ENCODE measurements at places on chromosomes 6 and 20.
A peak's percentile ranks its signal among the peaks of the same experiment; 100 is the strongest.

DNA sequence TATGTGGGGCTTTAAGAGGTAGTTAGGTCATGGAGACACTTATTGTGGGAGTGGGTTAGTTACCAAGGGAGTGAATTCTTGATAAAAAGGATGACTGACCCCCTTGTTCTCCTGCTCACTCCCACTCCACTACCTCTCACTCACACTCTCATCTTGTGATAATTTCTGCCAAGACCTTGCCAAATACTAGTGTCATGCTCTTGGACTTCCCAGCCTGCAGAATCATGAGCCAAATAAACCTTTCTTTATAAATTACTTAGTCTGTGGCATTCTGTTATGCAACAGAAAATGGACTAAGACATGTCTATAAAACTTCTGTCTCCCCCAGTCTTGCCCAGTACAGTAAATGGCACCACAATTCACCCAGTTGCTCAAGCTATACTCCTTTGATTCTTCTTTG lies 93.3 kb downstream of the COL21A1 start:
- DNase-seq: no peak

GRCh38 chr20:49483696-49484123 lies 1.2 kb upstream of the KCNB1 start:
- DNase-seq: no peak

DNA sequence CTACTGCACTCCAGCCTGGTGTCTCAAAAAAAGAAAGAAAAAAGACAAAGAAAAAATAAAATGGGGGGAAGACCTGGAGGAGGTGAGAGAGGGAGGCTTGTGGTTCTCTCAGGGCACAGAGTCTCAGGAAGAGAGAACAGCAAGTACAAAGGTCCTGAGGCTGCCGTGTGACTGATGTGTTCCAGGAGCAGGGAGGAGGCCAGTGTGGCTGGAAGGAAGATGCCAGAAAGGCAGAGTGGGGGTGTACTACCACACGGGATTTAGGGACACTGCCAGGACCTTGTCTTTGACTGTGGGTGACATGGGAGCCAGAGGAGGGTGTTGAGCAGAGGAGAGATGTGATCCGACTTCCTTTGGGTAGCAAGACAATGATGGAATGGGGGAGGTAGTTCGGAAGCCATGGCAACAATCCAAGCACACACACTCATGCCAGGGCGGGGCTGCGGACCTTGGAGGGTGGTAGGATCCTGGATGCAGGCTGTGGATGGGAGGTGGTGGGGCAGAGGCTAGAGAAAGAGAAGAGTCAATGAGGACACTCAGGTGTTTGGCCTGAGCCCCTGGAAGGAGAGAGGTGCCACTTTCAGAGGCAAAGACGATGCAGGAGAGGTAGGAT lies 136.4 kb upstream of the PTPN1 start:
- DNase-seq: no peak

DNA sequence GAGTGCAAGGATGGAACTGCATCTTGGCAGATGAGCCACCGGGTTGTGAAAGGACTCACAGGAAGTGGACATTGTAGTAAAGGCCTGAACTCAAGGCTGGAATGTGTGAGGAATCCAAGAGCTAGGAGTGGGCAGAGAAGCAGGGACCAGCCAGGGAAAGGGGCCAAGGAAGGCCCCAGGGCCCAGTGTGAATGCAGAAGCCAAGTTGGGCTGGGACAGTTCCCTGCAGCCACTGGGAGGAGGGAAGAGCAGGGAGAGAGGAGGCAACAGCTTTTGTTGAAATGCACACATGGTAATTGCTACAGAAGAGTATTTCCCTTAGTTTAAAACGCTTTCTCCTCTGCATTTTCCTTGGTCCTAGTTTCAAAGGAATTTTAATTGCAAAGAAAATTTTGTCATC lies 34.6 kb downstream of the CDH22 start:
- DNase-seq: no peak

- DNase-seq: no peak
These were observed 92.8 kb upstream of the MLN start for GRCh38 chr6:33896391-33897188.

DNA sequence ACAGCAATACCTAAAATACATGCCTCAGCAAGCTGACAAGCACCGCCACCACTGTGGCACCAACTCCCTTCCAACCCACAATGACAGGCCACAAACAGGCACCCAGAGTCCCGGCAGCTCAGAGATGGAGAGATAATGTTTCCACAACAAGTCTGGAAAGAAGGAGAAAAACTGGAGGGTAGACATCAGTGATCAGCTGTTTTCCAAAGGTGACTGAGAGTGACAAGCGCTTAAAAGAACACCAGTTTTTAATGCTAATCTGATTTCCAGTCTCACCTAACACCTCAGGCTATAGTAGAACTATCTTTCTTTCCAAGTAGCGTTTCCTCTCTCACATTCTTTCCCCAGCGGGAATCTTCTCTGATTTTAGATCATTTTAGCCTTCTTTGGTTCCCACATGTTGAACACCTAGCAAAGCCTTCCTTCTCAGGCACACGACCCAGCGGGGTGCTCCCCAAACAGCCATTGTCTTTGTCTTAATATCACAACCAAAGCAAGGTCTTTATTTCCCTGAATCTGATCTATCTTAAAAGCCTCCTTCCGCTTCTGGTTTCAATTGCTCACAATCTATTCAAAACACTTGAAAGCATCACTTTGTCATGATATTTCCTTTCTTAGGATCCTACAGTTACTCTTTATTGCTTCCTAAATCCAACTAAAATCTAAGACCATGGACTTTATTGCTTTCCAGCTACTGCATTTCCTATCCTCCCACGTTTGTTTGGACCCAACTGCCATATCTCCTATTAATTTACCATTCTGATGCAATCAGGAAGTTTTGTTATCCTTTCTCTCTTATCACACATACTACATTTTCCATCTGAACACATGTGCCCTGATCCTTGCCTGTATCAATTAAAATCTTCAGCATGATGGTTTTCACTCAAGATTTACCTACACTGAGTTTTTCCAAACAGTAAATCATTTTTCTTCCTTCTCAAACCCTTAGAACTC lies 282.7 kb downstream of the ADGB start:
- no peak for DNase-seq

GRCh38 chr20:16052456-16052855 lies 520.8 kb downstream of the KIF16B start:
- DNase-seq: no peak

- no peak for DNase-seq
These were observed 123.6 kb upstream of the SHLD1 start for GRCh38 chr20:5626603-5627002.

GRCh38 chr6:166488076-166488685 lies 98.3 kb downstream of the RAMACL start:
- DNase-seq: peak; percentile 90

- no peak for DNase-seq
These were observed 83.6 kb upstream of the C20orf144 start for GRCh38 chr20:33578510-33578909.
